ENCODE measurements at places on chromosomes 3 and 15.

DNA sequence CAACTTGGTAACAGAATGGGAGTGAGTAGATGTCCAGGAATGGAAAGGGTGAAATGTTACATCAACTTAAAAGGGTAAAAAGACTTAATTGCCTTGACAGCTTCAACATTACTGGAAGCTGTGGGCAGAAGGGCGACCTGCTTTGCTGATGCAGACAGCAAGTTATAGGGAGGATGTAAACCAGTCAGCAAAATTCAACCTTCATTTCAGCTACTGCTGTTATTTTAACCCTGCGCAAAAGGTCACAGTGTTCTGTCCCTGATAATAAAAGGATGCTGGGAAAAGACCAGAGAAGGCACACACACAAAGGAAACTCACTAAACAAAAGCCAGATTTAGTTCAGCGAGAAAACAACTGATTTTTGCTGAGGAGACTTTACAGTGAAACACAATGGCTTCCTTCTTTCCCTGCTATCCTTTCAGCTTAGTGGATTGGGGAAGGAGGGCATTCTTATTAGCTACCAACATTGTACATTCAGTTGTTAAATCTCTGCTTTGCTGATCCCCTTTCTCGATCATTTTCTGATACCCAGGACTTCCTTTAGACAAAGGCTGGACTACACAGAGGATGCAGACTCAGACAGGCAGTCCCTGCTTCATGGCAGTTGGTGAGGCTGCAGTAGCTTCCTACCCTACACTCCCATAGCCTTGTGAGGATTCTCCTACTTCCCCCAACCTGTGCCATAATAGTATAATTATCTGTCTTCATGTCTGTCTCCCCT is 62.0 kb downstream of the P3H2 start:
- no peak for DNase-seq

- no peak for DNase-seq
Observed at GRCh38 chr15:45704329-45705249, 69.8 kb downstream of the SQOR start.

DNA sequence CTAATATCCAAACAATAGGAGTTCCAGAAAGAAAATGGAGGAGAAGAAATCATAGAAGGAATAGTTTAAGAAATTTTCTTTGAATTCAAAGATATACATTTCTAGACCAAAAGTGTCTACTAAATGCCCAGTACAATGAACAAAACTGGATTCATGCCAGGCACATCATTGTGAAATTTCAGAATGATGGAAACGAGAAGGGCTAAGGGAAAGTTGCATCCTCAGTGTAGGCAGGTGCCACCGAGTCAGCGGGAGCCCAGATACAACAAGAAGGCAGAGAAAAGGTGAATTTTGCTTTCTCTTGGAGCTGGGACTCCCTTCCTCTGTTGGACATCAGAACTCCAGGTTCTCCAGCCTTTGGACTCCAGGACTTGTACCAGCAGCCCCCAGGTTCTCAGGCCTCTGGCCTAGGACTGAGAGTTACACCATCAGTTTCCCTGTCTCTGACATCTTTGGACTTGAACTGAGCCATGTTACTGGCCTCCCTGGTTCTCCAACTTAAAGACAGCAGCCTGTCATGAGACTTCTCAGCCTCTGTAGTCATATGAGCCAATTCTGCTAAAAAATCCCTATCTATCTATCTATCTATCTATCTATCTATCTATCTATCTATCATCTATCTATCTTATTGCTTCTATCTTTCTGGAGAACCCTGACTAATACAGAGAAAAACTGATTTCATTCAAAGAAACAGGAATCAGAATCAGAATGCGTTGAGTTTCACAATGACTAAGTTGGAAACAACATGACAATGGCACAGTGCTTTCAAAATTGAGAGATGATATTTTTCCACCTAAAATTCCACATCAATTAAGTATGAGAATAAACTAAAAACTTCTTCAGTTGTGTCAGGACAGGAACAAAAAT is 207.7 kb downstream of the FAM43A start:
- DNase-seq = no peak

DNA sequence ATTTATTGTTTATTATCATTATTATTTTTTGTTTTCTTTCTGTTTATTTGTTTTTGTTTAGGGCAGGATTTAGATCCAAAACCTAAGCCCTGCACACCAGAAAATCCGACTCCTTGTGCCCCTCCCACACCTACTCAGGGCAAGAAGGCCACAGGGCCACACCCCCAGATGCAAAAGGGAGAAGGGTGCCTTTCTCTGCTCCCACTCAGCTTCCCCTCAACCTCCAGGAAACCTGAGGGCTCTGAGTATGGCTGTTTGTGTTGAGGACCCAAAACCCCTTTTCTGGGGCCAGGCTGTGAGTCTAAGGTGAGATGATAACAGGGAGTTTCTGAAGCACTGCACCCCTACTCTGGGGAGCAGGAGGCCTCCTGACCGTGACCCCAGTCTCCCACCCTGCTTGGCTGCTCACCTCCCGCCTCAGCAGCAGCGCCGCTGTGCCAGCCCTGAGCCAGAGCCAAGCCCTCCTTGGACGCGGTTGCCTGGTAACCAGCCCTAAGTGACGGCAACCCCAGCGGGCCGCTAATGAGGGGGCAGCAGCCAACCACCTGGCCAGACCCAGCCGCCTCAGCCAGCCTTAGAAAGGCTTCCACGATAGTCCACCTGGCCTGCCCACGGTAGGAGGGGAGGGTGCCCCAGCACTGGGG is 6.4 kb upstream of the C15orf39 start:
- no peak for DNase-seq

- no peak for DNase-seq
Observed at GRCh38 chr15:26083896-26084295, 220.8 kb upstream of the ATP10A start.

DNA sequence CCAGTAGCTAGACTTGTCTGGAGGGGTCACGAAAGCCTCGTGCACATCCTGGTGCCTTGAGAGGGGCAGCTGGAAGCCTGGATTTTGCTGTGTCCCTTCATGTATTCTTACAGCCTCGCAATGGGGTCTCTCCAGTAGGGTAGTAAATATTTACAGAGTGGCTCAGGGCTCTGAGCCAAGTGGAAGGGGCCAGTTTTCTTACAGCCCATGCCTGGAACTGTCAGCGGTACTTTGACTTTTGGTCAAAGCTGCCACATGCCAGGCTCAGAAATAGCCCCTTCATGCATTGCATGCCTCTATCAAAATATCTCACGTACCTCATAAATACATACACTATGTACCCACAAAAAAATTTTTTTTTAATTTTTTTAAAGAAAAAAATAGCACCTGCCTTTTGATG is 119.2 kb downstream of the OSBPL10 start:
- DNase-seq = no peak

DNA sequence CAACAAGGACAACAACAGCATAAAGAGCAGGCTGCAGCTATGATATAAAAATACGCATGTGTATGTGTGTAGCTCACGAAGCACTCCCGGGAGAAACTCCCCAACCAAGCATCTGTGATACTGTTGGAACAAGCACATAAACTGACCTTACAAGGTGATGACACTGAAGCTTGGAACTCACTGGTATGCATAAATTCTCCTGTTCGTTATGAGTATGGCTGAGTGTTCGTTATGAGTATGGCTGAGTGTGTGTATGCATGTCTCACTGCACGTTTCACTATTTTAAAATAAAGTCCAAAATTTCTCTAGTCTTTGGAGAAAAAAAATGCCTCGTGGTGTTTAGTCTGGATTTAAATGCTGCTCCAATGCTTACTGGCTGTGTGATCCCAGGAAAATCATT is 256.8 kb downstream of the RORA start:
- DNase-seq = no peak

DNA sequence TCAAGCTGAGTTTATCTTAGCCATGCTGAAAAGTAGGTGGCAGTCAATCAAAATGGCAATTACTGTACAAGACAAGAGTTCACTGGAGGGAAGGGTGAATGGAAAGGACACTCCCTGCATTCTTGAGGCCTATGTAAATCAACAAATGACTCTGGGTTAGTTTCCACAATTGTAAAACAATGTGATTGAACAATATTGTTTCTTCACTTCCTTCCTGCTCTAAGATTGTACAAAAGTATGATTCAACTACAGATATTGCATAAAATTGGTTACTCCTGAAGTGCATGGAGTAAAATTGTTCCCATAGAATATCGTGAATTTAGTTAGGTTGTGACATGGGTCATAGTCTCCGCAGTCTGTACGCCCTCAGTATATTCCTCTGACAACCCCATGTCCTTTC is 277.6 kb downstream of the LPP start:
- no peak for DNase-seq

DNA sequence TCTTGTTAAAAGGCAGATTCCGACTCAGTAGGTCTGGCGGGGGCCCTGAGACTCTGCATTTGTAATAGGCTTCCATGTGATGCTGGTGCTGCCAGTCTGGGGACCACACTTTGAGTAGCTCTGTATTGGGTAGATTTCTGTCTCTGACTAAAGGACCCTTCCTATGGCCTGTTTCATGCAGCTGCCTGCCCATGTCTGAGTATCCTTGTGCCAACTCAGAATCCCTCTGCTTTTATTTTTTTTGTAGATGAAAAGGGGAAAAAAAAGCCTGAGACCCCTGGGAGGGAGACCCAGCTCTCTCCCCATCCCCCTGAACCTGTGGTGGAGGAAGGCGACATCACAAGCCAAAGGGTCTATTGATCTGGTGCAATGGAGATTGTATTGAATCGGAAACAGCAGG is 81.9 kb downstream of the EBLN2 start:
- no peak for DNase-seq

DNA sequence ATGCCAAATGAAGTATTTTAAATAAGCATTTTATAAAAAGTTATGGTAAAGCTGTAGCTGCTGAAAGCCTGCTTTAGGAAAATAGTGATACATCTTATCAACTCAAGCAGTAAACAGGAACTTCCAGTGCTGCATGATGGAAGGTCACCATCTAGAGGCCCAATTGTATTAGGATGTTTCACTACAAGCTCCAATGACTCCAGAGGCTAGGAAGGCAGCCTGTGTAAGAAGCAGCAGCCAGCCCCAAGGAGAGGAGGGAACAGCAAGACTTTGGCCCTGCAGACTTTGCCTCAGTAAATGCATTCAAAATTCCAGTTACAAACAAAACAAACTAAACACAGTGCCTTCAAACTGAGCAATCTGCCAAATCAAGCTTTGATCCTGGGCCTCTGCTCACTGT is 32.1 kb downstream of the ILDR1 start:
- no peak for DNase-seq

DNA sequence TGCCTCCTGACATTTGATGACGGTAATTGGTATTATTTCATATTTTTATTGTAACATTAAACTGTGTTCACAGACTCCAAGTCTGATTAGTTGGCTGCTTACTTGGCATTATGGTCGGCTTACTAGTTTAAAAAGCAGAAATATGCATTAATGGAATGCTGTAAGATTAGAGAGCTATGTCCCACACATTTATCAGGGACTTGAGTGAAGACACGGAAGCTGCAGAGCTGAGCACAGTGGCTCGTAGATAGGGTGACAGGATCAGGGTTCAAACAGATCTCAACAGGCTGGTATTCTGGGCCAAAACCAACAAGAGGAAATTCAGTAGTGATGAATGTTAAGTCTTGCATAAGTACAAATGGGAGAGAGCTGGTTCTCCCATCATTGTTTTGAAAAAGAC is 113.8 kb downstream of the ADAMTSL3 start:
- no peak for DNase-seq

GRCh38 chr15:63940966-63941620 is 105.2 kb downstream of the DAPK2 start:
- no peak for DNase-seq

GRCh38 chr3:25046911-25047771 is 380.9 kb upstream of the RARB start:
- no peak for DNase-seq
